ENCODE measurements at places on chromosomes 11 and 22.

DNA sequence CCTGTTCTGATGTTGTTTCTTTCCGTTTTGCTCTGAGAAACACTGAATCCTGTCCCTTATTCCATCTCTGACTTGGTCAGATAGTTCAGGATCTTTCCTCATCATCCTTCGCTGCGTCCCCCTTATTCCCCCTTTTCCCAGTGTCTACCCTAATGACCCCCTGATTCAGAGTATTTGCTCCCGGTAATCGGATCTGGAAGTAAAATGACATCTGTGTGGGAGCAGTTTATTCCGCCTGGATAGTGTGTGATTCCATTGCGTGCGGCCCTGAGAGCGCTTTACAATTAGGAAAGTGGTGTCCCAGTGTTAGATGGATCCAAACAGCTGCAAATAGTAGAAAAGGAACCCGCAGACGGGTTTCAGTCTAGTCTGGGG is 606 bp downstream of the DRG1 start:
- no peak for DNase-seq

DNA sequence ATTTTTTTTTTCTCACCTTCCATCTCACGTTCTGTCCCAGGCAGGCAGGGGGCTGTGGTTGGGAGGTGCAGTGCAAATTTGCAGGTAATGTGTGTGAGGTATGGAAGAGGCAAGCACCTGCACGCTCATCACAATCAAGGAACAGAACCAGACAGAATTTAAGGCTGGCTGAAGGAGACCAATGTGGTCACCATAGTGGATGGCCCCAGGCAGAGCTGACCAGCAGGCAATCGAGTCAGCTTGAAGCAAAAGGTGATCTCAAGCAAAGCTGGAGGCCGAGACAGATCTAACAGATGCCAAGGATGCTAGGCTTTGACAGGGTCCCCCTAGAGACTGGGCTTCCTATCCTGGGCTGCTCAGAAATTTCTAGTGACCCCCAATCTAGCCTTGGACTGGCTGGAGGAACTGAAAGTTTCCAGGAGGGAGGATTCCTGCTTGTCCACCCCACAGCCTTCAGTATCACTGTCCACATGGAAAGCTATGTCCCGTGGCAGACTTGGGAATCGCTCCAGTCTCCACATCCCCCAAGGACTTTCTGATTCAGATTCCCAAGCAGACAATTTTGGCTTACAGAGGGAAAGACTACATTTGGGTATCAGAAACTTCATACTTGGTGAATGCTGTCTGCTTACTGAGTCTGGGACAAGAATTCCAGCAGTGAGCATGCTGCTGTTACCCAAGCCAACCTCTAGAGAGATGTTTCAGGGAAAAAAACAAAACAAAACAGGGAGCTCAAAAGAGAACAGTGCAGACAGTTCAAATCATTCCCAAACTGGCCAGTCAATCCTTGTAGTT is 9.0 kb upstream of the MICAL3 start:
- DNase-seq, result no peak

- no peak for DNase-seq
Observed at GRCh38 chr11:122367809-122368231, 251.8 kb upstream of the BLID start.

- peak; percentile 13 for DNase-seq
Observed at GRCh38 chr11:95296621-95297025, 65.6 kb upstream of the SESN3 start.

GRCh38 chr11:101555366-101555765 is 28.4 kb downstream of the TRPC6 start:
- DNase-seq, result no peak

DNA sequence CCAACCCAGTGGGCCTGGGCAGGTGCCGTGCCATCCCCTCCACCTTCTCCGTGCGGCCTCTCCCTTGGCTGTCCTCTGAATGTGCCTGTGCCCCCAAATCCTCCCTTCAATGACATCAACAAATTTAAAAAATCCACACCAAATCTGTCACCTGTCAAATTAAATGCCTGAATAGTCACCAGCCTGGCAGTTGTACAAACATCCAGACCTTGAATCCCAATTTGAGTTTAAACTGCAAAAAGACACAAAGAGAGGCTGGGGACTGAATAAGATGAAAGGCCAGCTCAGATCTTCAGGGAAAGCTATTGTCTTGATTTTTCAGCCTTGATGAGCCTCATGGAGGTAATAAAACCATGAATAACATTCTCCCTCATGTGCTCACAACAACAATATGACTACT is 194.7 kb downstream of the KIRREL3 start:
- no peak for DNase-seq

GRCh38 chr11:134643115-134644012 is 231.3 kb upstream of the B3GAT1 start:
- no peak for DNase-seq

GRCh38 chr11:72932132-72932570 is 117.9 kb downstream of the ATG16L2 start:
- DNase-seq, result no peak

- DNase-seq, result no peak
Observed at GRCh38 chr22:27473533-27473932, 328.0 kb downstream of the MN1 start.

GRCh38 chr22:38298312-38299005 is 18.8 kb downstream of the CSNK1E start:
- DNase-seq, result no peak

- peak; percentile 77 for DNase-seq
Observed at GRCh38 chr11:124101737-124102136, 13.5 kb upstream of the VWA5A start.

DNA sequence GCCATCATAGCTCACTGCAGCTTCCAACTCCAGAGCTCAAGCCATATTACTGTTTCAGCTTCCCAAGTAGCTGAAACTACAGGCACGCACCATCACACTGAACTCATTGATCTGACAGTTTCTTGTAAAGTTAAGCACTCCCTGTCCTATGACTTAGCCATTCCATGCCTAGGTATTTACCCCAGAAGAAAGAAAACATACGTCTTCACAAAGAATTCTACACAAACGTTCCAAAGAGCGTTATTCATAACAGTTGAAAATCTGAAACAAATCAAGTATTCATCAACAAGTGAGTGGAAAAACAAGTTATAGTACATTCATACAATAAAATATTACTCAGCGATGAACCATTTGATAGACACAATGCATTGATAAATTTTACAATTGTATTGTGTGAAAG is 7.8 kb upstream of the NLRP10 start:
- DNase-seq, result no peak

GRCh38 chr11:133078591-133079404 is 453.5 kb downstream of the OPCML start:
- DNase-seq, result peak; percentile 52

DNA sequence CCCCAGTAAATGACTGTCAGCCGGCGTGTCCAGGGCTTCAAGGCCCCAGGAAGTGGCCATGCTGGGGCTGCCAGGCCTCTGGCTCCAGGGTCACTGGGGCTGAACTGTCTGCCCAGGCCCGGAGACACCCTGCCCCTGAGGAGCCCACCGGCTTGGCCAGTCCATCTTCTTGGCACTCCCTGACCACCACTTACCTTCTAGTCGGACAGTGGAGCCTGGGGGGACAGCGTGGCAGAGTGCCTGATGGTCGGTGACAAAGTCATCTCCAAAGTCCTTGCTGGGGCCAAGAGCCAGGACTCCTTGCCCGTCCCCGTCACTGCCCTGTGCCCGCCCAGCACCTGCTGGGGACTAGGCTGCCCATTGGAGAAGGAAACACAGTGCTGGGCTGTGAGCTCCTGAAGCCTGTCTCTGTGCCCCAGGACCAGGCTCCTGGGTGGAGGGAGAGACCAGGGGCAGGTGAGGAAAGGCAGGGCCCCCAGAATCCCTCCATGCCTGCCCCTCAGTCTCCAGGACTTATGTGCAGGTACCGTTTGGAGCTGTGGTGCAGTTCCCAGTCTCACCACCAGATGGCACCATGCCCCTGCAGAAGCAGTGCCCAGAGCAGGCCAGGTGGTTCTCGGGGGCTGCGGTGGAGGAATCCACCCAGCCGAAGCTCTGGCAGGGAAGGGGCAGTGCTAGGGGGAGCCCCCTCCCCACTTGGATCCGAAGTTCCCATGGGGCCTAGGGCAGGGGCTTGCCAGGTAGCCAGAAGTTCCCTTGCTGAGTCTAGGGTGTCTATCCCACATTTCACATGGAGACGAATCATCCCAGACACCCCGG is 6.0 kb upstream of the CCDC188 start:
- peak; percentile 63 for DNase-seq

DNA sequence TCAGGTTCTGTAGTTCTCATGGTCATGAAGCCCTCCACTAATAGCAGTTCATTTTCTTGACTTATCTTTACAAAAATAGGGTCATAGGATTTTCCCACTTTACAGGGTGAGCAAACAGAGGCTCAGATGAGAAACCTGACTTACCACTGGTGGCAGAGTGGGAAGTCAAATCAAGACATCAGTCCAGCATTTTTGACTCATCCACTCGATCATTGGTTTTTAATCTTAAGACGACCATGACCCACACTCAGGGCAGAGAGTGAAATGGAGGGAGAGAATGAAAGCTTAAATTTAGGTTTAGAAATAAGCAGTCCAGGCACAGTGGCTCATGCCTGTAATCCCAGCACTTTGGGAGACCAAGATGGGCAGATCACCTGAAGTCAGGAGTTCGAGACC is 42.1 kb downstream of the RTL6 start:
- no peak for DNase-seq

DNA sequence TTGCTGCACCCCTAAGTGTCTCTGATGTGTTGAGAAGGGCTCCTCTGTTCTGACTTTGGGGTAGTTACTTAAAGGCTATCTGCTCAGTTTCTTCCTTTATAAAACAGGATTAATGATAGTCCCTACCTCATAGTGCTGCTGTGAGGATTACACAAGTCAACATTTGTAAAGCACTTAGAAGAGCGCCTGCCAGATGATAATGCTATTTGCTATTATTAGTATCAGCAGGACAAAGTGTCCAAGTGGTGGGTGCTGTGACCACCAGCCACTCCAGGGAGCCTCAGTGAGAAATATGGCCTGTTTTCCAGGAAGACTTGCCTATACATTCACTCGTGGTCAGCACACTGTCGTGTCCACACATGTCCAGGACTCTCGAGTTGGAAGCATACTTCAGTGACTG is 16.2 kb downstream of the POU2F3 start:
- DNase-seq, result no peak

DNA sequence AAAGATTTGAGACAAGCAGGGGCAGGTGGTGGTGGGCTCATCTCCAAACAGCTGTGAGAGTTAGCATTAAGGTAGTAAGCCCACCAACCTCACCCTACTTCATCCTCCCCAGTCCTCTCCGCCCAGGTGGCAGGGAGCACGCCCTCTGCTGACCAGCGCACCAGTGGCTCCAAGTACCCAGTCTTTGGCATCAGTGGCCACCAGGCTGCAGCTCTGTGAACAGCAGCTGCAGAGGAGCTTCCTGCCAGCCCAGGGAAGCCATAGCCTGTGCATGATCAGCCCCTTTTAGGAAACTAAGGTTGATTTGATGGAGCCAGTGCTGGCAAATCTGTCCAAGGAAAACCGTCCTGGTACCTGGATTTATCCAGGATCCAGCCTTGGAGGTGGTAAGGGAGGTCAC is 21.7 kb downstream of the CAVIN3 start:
- DNase-seq, result peak; percentile 25

DNA sequence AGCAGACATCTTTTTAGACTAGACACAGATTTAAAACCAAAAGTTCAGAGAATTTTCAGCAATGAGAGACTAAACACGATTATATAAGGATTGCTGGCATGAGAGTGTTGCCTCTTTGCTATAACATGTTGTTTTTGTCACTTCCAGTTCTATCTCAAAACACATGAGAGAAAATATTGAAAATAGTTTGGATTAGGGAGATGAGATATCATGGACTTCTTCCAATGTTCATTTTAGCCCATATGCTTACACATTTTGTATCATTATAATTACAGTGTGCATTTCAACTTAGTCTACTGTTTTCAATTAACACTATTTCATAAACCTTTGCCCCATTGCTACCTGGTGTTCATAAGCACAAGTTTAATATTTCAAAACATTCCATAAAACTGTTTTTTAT is 175.9 kb upstream of the PGR start:
- no peak for DNase-seq

DNA sequence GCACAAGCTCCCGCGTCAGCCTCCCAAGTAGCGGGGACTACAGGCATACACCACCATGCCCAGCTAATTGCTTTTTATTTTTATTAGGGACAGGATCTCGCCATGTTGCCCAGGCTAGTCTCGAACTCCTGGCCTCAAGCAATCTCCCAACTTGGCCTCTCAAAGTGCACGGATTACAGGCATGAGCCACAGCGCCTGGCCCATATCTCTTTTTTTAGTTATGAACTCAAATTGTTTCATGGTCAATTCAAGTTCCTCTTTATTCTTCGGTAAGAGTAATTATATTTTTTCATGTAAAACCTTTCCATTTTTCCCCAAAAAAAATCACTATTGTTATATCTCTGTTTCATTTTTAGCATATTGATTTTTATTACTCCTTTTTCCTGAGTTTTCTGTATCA is 25.5 kb downstream of the FCHSD2 start:
- DNase-seq, result peak; percentile 24

GRCh38 chr11:115613986-115614632 is 109.9 kb upstream of the CADM1 start:
- no peak for DNase-seq

- peak; percentile 48 for DNase-seq
Observed at GRCh38 chr11:115324581-115325432, 179.4 kb downstream of the CADM1 start.

- no peak for DNase-seq
Observed at GRCh38 chr11:43819926-43820325, 60.7 kb upstream of the ALKBH3 start.

DNA sequence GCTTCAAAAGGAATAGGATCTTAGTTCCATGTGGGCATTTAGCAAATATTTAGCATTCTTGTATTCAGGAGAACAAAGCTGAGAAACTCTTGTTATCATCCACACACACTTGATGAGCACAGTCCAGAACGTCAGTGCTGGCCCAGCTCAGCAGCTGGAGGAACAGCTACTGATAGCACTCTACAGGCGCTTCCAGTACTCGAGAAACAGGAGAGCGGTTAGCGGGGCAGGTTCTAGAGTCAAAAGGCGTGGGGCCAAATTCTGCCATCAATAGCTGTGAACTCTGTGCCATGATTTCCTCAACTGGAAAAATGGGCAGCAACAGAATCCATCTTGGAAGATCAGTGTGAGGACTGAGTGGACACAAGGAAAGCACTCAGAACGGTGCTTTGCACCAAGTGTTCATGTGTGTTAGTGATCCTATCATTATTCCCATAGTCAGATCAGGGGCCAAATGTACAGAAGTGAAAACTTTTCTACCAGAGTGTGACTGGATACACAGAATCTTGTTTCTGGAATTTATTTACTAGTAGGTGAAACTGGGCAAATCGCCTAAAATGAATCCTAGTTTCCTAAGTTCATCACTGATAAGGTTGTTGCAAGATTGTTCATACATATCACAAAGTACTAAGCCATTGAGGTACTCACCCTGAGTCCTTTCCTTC is 3.2 kb downstream of the JOSD1 start:
- DNase-seq, result no peak

DNA sequence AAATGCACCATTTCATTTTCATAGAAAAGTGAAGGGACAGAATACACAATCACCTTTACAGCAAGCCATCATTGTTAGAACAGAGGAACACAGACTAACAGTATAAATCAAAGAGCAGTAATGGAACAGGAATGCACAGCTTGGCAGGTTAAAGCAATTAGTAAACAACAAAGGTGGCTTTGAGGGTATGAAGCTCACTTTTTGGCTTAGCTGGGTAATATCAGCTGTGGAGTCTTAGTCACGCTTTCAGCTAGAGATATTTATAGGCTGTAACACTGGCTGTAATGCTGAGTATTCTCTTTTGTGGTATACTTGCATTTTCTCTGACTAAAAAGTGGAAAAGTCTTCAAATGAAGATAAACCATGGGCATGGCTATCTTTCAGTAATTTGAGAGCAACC is 1780.5 kb downstream of the LRRC4C start:
- DNase-seq, result no peak

GRCh38 chr11:56314844-56315243 is at the start of gene OR8K3:
Gene OR8K3 (plus strand): TSS chr11:56315144. CDS start chr11:56318307, 3,163 bp downstream.
- no peak for DNase-seq

GRCh38 chr11:44978961-44979331 is 28.3 kb upstream of the TP53I11 start:
- DNase-seq, result no peak
